ENCODE measurements at places on chromosomes 1 and 21.
A peak's percentile ranks its signal among the peaks of the same experiment; 100 is the strongest.

DNA sequence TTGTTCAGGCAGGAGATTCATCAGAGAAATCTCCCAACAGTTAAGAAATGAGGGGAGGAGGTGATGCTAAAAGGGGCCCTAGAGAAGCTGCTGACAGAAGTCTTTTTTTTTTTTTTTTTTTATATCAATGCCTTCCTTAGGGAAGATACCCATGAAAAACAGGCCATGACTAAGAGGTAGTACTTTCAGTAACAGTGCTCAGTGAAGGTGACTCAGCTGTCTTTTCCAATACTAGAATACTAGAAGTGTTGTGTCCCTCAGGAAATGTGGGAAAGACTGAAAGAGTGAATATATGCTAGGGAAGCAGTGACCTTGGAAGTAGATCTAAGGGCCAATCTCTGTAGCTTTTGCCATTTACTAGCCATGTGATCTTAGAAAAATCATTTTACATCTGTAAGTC lies 52.4 kb upstream of the SLFNL1 start:
- DNase-seq: no peak

DNA sequence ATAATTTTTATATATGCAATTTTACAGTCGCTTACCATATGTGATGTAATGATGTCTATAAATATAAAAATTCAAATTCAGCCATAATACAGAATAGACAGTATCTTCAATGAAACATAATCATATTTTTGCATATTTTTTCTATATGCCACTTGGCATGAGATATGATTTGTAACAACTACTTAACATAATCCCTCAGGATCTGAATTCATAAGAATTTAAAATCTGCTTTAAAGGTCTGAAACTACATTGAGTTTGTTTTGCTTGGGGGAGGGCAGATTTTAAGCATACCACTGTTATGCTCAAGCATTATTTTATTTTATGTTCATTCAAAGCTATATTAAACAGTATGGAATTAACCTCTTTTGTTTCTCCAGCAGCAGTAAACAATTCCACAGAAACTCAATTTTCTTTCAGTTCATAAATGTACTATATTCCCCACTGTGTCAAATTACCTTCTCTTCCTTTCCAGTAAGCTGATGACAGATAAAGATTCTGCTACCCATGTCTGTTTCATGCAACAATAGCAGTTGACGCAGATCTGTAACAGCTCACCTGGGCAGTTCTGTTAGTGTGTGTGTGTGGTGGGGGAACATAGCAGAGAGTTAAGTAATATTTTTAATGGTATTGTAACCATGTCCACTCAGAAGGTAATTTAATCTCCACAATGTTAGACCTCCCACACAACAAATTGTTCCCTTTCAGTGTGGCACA lies 224.8 kb downstream of the NTNG1 start:
- no peak for DNase-seq

- no peak for DNase-seq
Observed at GRCh38 chr1:41941381-41941780, 22.7 kb upstream of the HIVEP3 start.

DNA sequence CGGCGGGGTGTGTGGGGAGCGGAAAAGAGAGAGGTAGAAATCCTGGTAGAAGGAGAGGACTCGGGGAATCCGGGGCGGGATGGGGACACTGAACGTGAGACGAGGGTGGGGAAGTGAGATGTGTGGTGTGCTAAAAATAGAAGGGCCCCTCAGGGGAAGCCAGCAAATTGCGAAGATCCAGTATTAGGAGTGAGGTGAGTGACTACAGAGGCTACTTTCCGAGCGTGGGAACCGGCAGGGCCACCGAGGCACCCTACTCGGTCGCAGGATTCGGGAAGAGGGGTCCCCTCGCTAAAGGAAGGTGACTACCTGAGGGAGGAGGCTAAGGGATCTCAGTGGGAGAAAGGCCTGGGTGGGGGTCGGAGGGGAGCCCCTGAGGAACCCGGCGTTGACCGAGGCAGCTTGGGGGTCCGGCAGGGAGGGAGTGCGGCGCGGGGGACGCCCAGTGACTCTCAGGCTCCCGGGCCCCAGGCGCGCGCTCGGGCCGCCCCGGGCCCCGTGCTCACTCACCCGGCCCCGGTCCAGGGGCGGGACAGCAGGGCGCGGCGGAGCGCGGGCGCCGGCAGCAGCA lies 318 bp downstream of the ALDH4A1 start:
- no peak for DNase-seq

- no peak for DNase-seq
Observed at GRCh38 chr1:194568610-194569009, 1382.2 kb upstream of the B3GALT2 start.

- DNase-seq: peak; percentile 74
Observed at GRCh38 chr1:45584351-45585109, 689 bp downstream of the NASP start.
